ENCODE measurements at places on chromosomes 2 and 18.

- H3K4me1 ChIP-seq, result no peaks in the 10 kb centered on the region
- H3K36me3 ChIP-seq, result no peaks in the 10 kb centered on the region
- H3K27ac ChIP-seq, result peak overlapping the region; percentile 53
- no peaks in the 10 kb centered on the region for H3K27me3 ChIP-seq
- no peak overlapping the region for H3K4me3 ChIP-seq
- no peak for DNase-seq
Observed at GRCh38 chr18:36595046-36595817, 233.6 kb downstream of the TPGS2 start.

- H3K4me3 ChIP-seq, result no peak overlapping the region
- no peak overlapping the region for H3K27ac ChIP-seq
Observed at GRCh38 chr2:181992776-181993175, 7.1 kb downstream of the PPP1R1C start.

- peaks cover 34% of the 10 kb centered on the region for H3K36me3 ChIP-seq
- DNase-seq, result no peak
- no peaks in the 10 kb centered on the region for H3K4me1 ChIP-seq
- H3K4me3 ChIP-seq, result no peak overlapping the region
Observed at GRCh38 chr2:282371-283263, 5.3 kb downstream of the ALKAL2 start.

- H3K4me3 ChIP-seq, result no peak overlapping the region
- no peak for DNase-seq
- H3K36me3 ChIP-seq, result no peaks in the 10 kb centered on the region
- peaks cover 19% of the 10 kb centered on the region for H3K27me3 ChIP-seq
Observed at GRCh38 chr2:207042841-207043240, 103.5 kb downstream of the CPO start.

- H3K36me3 ChIP-seq, result no peaks in the 10 kb centered on the region
- no peaks in the 10 kb centered on the region for H3K27me3 ChIP-seq
- H3K27ac ChIP-seq, result no peak overlapping the region
- DNase-seq, result no peak
- no peak overlapping the region for H3K4me3 ChIP-seq
- peaks cover 12% of the 10 kb centered on the region for H3K4me1 ChIP-seq
Observed at GRCh38 chr18:79242246-79242645, 153.5 kb upstream of the NFATC1 start.

DNA sequence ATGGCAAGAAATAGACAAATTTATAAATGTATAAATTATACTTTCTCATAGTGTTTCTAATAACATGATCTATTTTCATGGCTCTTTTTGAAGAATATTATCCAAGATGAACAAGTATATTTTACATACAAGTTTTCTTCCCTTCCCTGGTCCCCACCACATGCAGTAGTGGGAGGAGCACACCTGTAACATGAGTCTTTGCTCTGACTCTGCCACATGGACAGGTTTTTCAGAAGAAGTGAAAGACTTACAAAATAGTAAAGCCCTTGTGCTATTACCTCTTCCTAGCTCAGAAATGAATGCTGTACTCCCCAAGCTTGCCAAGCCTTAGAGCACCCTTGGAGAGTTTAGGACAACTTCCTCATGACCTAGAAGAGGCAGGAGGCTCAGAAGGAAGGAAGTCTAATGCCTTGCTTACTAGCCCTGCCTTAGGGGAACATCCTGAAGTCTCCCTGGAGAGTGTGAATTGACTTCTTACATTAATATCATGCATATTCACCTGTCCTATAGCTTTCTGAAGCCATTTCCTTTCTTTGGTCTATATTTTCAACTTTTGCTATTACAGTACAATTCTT lies 18.4 kb downstream of the MXD1 start:
- peaks cover 54% of the 10 kb centered on the region for H3K36me3 ChIP-seq
- H3K4me1 ChIP-seq, result peaks cover 24% of the 10 kb centered on the region
- no peak for DNase-seq
- no peak overlapping the region for H3K4me3 ChIP-seq

DNA sequence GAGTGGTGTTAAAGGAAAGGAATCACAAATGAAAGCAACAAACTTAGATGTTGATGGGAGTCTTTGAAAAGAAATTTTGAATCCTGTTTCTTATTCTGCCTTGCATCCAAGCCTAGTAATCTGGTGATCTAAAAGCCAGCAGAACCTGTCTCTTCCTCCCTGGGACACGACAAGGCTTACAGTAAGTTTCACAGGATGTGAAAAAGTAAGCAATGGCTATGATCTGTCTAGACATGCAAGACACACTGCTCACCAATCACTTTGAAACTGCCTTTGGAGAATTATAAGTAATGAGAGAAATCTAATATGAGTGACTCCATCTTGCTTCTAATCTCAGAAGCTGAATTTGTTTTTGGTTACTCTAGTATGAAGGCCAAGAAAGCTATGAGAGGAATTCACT lies 103.7 kb downstream of the KCNH7 start:
- no peaks in the 10 kb centered on the region for H3K27me3 ChIP-seq
- H3K36me3 ChIP-seq, result no peaks in the 10 kb centered on the region
- no peak for DNase-seq
- H3K4me3 ChIP-seq, result no peak overlapping the region
- H3K27ac ChIP-seq, result no peak overlapping the region

GRCh38 chr2:112143150-112143549 lies 5.0 kb downstream of the FBLN7 start:
- no peak overlapping the region for H3K4me3 ChIP-seq
- peaks cover 5% of the 10 kb centered on the region for H3K4me1 ChIP-seq
- H3K27ac ChIP-seq, result no peak overlapping the region
- peaks cover 49% of the 10 kb centered on the region for H3K27me3 ChIP-seq

GRCh38 chr2:156191527-156191926 lies 141.0 kb downstream of the NR4A2 start:
- H3K4me3 ChIP-seq, result no peak overlapping the region
- H3K27me3 ChIP-seq, result peaks cover 4% of the 10 kb centered on the region
- H3K4me1 ChIP-seq, result no peaks in the 10 kb centered on the region
- DNase-seq, result no peak
- H3K27ac ChIP-seq, result no peak overlapping the region

DNA sequence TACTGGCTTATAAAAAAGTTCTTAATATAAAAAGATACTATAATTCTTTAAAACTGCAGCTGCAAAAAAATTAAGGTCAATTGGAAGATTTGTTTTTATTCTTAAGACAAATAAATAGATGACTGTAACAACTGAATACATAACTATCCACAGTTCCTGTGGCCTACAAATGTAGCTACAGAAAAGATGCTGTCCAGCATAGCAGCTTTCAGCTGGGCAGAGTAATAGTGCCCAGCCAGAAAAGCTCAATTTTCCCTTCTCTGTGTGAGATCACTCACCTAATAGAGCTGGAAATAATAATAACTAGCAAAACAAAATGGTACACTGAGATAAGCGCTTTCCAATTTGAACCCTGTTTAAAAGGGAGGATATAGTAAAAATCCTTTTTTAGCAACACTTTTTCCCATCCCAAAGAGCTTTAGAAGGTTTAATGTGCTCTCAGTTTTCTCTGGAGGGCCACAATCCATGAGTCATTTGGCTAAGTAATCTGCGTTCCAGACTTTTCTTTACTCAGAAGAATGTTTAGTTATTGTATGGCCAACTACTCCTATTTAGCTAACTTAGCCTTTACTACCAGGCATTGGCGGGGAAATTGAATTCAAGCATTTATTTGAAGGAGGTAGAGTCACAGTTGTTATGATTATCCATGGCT lies 158.1 kb upstream of the SLC39A10 start:
- H3K27me3 ChIP-seq, result no peaks in the 10 kb centered on the region
- no peak overlapping the region for H3K4me3 ChIP-seq
- peaks cover 21% of the 10 kb centered on the region for H3K36me3 ChIP-seq
- no peak overlapping the region for H3K27ac ChIP-seq
- H3K4me1 ChIP-seq, result peaks cover 40% of the 10 kb centered on the region
- no peak for DNase-seq

- DNase-seq, result no peak
Observed at GRCh38 chr2:37829202-37829601, 95.9 kb upstream of the RMDN2 start.

- no peak overlapping the region for H3K4me3 ChIP-seq
- no peak overlapping the region for H3K27ac ChIP-seq
- no peaks in the 10 kb centered on the region for H3K27me3 ChIP-seq
- DNase-seq, result no peak
Observed at GRCh38 chr2:121605820-121606733, 43.2 kb downstream of the CLASP1 start.

DNA sequence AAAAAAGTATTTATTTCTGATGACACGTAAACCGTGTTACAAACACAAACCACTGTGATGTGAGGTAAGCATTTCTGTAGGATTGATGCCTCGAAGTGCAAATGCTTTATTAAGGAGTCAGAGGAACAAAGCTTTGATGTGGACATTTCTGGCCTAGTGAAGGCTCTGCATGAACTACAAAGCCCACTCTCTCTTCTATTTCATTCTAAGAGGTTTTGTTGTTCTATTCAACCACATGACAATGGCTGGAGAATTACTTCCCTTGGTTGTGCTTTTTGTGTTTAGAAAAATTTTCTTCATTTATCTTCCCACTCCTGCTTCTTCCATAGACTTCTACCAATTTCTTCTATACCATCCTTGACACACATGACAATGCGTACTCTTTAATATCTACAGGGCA lies 125.7 kb upstream of the CCDC195 start:
- no peaks in the 10 kb centered on the region for H3K4me1 ChIP-seq
- H3K27ac ChIP-seq, result no peak overlapping the region

GRCh38 chr18:35983818-35984217 lies 11.3 kb downstream of the RMP24 start:
- no peak for DNase-seq
- no peaks in the 10 kb centered on the region for H3K4me1 ChIP-seq
- no peak overlapping the region for H3K4me3 ChIP-seq
- no peak overlapping the region for H3K27ac ChIP-seq

DNA sequence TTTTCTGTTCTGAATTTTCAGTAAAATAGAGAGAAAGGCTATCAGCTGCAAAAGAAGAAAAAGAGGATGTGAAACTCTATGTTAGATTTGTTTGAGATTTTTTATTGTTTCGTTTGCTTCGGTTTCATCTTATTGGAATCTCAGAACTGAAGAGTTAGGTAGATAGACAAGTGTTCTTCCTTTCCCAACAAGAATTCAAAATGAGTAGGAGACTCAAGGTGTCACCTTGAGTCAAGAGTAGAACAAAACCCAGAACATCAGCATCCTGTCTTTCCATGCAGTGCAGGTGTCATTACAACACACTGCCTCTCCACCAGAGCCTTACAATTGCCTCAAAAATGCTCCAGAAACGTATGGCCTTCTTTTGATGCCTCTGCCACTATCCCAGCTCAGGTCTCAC lies 21.1 kb downstream of the NBAS start:
- no peaks in the 10 kb centered on the region for H3K27me3 ChIP-seq
- no peaks in the 10 kb centered on the region for H3K4me1 ChIP-seq
- H3K4me3 ChIP-seq, result no peak overlapping the region
- DNase-seq, result no peak
- H3K27ac ChIP-seq, result no peak overlapping the region
- peaks cover 6% of the 10 kb centered on the region for H3K36me3 ChIP-seq

- H3K4me3 ChIP-seq, result no peak overlapping the region
- H3K4me1 ChIP-seq, result no peaks in the 10 kb centered on the region
- no peaks in the 10 kb centered on the region for H3K36me3 ChIP-seq
- H3K27me3 ChIP-seq, result peaks cover 9% of the 10 kb centered on the region
- H3K27ac ChIP-seq, result no peak overlapping the region
- DNase-seq, result no peak
Observed at GRCh38 chr2:102848366-102848839, 86.6 kb downstream of the TMEM182 start.

DNA sequence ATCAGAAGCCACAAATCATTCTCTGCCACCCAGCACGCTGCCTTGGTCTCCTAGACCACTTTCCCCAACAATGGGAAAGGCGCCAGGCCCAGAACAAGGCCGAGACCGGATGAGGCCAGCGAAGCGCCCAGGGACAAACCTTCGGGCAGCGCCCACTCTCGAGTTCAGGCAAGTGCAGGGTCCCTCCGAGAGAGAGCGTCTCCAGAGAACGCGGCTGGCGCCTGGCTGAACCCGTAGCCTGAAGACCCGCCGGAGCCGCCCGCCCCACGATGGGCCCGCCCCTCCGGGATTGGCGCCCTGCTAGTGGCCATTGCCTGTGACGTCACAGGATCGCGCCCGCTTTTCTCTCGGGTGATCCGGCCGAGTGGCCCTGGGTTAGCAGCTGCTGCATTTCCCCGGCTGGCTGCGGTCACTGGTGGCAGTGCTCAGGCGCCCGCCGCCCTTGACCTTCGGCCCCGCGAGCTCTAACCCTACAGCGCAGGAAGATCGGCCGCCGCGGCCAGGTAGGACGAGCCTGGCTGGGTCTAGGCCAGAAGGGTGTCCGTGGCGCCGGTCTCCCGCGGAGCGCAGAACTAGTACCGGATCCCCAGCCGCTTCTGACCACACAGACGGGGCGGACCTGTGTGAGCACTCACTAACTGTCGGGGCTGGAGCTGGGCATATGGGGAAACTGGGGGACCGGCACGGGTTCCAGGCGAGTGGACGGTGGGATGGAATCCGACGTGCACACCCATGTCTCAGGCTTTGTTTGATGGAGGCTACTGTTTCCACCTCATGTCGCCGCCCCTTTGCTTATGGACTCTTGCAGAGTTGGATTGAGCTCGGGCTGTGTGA lies at the start of gene FAHD2A:
Gene FAHD2A (plus strand): TSS at position 339 of the 834 bp plus-strand sequence. CDS start 2,851 bp downstream, outside the sequence.
- peaks cover 3% of the 10 kb centered on the region for H3K27me3 ChIP-seq
- peaks cover 2% of the 10 kb centered on the region for H3K36me3 ChIP-seq
- peak within 1 kb of the TSS; percentile 94 for H3K27ac ChIP-seq

- H3K27ac ChIP-seq, result no peak overlapping the region
- H3K4me3 ChIP-seq, result no peak overlapping the region
- no peaks in the 10 kb centered on the region for H3K27me3 ChIP-seq
- H3K36me3 ChIP-seq, result peaks cover 6% of the 10 kb centered on the region
Observed at GRCh38 chr2:177329064-177329463, 63.5 kb upstream of the AGPS start.

DNA sequence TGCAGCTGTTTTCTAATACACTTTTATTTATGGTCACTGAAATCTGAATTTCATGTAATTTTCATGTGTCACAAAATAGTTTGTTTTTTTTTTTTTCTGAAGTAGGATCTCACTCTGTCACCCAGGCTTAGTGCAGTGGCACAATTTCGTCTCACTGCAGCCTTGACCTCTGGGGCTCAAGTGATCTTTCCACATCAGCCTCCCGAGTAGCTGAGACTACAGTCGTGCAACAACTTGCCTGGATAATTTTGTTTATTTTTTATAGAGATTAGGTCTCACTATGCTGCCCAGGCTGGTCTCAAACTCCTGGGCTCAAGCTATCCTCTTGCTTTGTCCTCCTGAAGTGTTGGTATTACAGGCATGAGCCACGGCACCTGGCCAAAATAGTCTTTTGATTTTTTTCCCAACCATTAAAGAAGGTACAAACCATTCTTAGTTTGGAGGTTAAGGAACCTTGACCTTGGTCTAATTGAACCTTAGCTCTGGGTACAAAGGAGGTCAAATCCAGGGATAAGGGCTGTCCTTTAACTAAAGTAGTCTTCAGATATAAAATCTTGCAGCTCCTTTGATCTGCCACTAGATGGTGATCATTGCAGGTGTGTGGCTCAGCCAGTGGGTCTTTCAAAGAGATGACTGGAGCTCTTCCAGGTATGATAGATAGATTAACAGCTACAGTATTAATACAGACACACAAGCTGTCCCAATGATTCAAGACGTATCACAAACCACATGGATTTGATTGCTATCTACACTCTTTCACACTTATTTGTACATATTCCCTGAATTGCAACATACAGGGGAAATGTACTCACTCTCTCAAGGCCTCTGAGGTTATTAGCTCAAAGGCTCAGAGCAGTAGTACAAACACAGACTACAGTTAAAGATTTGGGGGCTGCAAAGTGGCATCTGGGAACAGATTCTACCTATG lies 4.7 kb upstream of the KRCC1 start:
- H3K27ac ChIP-seq, result no peak overlapping the region
- peaks cover 36% of the 10 kb centered on the region for H3K4me1 ChIP-seq
- H3K36me3 ChIP-seq, result peaks cover 1% of the 10 kb centered on the region
- DNase-seq, result peak; percentile 44
- no peaks in the 10 kb centered on the region for H3K27me3 ChIP-seq

- H3K36me3 ChIP-seq, result no peaks in the 10 kb centered on the region
- H3K27me3 ChIP-seq, result peaks cover 19% of the 10 kb centered on the region
- peaks cover 6% of the 10 kb centered on the region for H3K4me1 ChIP-seq
- H3K4me3 ChIP-seq, result peak overlapping the region; percentile 5
- no peak overlapping the region for H3K27ac ChIP-seq
Observed at GRCh38 chr2:215619989-215620388, 184.1 kb upstream of the FN1 start.
